Heart left ventricle (tissue), 16 donors: ENCODE measurements at places on chromosomes 4 and X. TPM values are rescaled to one million over a fixed set of nuclear protein-coding genes. Genes with fewer than 3 reads are reported as not detected.

GRCh38 chr4:76955182-76955581 lies 5.6 kb downstream of the SEPTIN11 start:
- H3K27me3 ChIP-seq = no peaks in the 10 kb centered on the region
- H3K4me1 ChIP-seq = peaks cover 42% of the 10 kb centered on the region
- no peak overlapping the region for H3K4me3 ChIP-seq
- no peak for DNase-seq
- H3K36me3 ChIP-seq = no peaks in the 10 kb centered on the region

DNA sequence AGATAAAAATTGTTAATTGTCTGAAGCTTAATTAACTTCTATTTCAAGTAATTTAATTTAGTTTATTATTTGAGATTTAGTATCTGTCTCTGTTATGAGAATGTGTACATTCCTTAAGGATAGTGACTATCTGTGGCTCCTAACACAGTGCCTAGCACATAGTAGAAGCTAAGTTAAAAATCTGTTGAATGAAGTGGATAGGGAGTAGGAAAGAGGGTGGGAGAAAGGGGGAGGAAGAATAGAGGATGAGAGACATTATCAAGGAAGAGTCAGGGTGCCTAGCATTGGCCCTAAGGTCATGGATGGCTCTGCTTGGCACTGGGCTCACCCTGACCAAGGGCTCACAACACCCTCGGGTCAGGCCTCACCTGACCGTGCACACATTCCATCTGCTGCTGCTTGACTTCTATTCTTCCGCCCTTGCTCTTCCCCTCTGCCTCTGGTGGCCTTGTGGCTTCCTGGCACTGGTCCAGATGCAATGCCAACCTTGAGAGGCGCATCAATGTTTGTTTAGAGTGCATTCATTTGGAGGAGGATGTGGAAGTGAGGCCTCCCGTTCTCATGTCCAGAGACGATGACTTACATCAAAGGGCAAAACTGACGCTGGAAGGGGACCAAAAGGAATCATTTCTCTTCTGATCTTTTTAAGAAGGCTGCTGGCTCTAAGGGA lies 42.3 kb downstream of the TRIM2 start:
- H3K27me3 ChIP-seq = no peaks in the 10 kb centered on the region
- no peaks in the 10 kb centered on the region for H3K36me3 ChIP-seq
- no peak for DNase-seq
- peaks cover 46% of the 10 kb centered on the region for H3K4me1 ChIP-seq
- H3K4me3 ChIP-seq = no peak overlapping the region
- no peak overlapping the region for H3K27ac ChIP-seq

DNA sequence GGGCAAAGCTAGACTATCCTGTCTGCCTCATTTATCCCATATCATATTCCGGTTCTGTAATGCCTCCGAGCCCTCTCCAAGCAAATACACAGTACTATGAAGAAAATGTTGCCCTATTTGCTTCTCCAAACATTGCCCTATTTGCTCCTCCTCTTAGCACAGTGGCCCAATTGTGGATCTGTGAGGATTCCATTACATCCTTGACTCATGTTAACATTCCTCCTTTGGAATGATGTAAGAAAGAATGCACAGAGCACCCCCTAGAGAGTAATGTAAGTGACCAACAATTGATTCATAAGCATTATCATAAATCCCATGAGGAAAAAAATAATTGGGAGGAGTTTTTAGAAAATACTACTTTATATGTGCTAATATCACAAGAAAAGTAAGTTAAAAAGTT lies 11.3 kb upstream of the BTC start:
- no peak for DNase-seq
- no peak overlapping the region for H3K4me3 ChIP-seq
- H3K27me3 ChIP-seq = no peaks in the 10 kb centered on the region
- H3K4me1 ChIP-seq = no peaks in the 10 kb centered on the region

Gene FAM47C
- total RNA-seq = not detected
